ENCODE measurements at places on chromosomes 1 and 21. TPM values are rescaled to one million over a fixed set of nuclear protein-coding genes. Genes with fewer than 3 reads are reported as not detected.

DNA sequence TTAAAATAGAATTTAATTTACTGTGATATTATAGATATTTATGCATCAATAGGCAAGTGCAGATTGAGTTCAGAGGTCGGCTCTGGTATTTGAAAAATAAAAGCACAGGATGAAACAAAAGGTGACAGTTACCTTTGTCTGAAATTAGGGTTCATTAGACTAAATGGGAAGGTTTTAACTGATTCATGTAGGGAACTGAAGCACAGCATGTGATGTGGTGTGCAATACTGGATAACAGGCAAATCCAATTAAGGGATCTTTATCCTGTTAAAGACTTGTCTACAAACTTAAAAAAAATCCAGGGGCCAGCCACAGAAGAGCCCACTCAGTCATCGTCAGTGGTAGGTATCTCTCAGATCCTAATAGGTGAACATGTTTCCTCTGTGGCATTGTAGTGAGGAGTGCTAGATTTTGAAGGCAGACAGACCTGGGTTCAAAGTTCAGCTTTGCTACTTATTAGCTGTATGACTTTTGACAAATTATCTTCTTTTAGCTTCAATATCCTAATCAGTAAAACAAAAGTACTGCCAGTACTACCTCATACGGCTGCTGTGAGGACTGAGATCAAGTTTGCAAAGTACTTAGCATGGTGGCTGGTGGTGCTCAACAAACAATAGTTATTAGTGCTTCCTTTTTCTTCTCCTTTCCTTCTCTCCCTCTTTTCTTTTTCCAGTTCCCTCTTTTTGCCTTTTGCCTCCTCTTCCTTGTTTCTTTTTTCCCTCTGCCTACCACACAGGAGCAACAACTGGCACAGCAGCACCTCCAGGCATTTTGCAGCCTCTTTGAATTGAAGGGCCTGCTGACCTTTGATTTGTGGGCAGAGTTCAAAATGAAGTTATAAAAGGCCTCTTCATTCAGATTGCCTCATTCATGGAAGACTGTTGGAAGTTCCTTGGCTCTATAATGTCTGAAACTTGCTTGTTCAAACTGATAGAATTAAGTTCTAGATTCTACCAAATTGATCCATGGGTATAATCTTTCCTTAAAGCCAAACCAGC is 44.9 kb upstream of the FOXD3 start:
- no peaks in the 10 kb centered on the region for H3K36me3 ChIP-seq
- H3K27ac ChIP-seq, result no peak overlapping the region
- H3K4me1 ChIP-seq, result no peaks in the 10 kb centered on the region
- no peaks in the 10 kb centered on the region for H3K27me3 ChIP-seq
- no peak overlapping the region for H3K4me3 ChIP-seq

The SAMD11 gene
- polyA plus RNA-seq, result 0.51 TPM

DNA sequence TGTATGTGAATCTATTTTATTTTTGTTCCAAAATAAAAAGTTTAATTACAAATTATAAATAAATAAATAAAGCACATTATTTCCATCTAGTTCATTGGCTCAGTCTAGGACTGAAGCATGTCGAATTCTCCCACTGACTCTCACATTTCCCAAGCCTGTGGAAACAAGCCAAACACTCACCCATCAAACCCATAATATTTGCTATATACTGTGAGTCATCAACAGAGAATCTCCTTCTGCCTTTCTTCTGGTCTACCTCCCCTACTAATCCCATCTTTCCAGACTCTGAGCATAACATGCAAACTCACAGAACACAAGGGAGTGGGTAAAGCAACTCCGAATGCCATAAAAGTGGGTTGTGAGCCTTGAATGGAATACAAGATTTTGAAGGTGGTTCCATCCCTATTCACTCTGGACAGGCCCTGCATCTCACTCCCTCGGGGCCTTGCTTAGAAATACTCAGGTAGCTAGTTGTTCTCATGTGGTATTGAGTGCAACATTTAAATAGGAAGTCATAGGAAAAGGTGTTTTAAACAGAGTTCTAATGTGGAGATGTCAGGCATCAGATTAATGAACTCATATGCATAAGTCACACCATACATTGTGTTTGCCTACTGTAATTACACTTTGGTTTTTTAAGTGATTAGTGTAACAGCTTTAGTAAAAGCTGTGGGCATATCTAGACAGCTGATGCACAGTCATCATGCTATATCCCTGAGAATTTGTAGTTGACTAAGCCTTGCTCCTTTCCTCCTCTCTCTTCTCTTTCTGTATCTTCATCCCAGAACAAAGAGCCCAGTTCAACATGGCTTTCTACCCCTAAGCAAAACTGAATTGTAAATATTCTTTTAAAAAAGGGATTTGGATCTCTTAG is 47.0 kb downstream of the F5 start:
- H3K4me1 ChIP-seq, result no peaks in the 10 kb centered on the region
- H3K36me3 ChIP-seq, result peaks cover 69% of the 10 kb centered on the region
- H3K27ac ChIP-seq, result no peak overlapping the region
- DNase-seq, result no peak

The ASTN1 gene
- 0.10 TPM for polyA plus RNA-seq

DNA sequence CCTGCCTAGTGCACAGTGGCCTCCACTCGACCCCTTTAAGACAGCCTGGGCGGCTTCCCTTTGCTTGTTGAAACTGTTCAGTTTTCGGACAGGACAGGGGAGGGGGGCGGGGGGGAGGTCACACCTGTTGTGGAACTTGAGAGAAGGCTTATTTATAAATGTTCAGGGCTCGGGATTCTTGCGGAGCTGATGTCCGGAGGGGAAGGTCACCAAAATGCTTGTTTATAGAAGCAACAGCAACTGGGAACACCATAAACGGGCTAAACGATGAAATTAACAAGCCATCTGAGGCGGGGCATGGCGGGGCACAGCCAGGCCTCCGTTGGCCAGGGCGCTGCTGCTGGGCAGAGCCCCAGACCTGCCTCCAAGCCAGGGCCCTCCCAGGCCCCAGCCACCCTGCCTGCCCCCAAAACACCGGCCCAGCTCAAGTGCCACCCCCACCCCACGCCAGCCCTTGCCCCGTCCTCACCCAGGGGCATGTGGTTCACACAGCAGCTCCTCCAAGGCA is 59.8 kb upstream of the CASZ1 start:
- no peak overlapping the region for H3K4me3 ChIP-seq
- H3K27me3 ChIP-seq, result no peaks in the 10 kb centered on the region
- H3K4me1 ChIP-seq, result peaks cover 10% of the 10 kb centered on the region
- H3K36me3 ChIP-seq, result no peaks in the 10 kb centered on the region

DNA sequence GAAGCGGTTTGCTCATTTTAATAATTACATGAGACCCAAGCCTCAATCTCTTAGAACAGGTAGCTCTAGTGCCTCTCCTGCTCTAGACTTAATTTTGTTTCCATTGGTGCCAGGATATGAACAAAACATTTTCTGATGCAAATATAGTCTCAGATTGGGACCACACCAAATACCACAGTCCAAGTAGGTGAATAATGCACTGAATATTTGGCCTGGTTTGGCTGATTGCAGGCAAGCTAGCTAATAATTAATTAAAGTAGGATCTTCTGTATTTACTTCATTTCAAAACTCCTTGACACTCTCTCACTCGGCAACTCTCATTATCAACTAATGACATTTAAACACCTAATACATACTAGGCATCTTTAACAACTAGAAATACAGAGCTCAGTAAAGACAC is 219.6 kb downstream of the LTN1 start:
- H3K36me3 ChIP-seq, result no peaks in the 10 kb centered on the region
- peaks cover 6% of the 10 kb centered on the region for H3K4me1 ChIP-seq
- no peak for DNase-seq
- no peak overlapping the region for H3K27ac ChIP-seq

DNA sequence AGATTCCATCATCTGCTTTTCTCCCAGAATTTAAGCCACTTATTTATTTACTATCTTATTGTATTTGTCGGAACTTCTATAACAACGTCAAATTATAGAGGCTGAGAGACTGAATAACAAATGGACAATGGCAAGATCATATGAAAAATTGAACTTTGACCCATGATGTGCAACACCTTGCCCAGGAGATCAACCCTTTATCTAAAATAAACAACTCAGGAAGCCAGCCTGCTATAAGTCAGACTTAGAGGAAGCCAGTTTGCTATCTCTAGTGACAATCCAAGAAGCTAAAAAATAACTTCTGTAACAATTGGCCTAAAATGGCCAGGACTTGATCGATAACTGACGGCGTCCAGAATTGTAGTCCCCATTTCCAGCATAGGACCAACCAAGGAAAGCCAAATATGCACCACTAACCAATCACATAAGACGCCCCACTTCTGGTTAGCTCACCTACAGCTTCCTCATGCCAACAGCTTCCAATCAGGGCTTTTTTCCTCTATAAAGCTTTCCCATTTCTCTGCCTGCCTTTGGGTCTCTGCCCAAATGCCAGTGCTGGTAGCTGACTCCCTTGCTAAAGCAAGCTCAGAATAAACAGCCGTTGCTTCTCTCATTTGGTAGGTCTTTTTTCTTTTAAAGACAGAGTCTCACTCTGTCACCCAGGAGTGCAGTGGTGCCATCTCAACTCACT is 28.5 kb downstream of the ANP32E start:
- no peaks in the 10 kb centered on the region for H3K27me3 ChIP-seq
- no peaks in the 10 kb centered on the region for H3K4me1 ChIP-seq
- no peak for DNase-seq
- no peaks in the 10 kb centered on the region for H3K36me3 ChIP-seq
- H3K4me3 ChIP-seq, result no peak overlapping the region
- H3K27ac ChIP-seq, result no peak overlapping the region

DNA sequence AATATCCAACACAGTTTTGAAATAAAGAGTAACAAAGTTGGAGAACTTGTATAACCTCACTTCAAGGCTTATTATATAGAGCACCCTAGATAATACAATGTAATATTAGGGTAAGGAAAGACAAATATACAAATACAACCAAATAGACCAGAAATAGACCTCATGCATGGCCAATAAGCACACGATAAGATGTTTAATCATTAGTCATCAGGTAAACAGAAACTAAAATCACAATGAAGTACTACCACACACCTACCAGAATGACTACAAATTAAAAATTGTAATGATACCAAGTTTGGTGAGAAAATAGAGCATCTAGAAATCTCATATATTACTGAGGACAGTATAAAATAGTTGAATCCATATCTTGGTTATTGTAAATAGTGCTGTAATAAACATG is 20.3 kb upstream of the CTTNBP2NL start:
- H3K36me3 ChIP-seq, result no peaks in the 10 kb centered on the region
- H3K4me1 ChIP-seq, result no peaks in the 10 kb centered on the region
- no peak overlapping the region for H3K27ac ChIP-seq
- H3K27me3 ChIP-seq, result peaks cover 7% of the 10 kb centered on the region
- H3K4me3 ChIP-seq, result no peak overlapping the region
- no peak for DNase-seq

The IVL gene
- polyA plus RNA-seq, result not detected

The DRAM2 gene
- 15.7 TPM for polyA plus RNA-seq

DNA sequence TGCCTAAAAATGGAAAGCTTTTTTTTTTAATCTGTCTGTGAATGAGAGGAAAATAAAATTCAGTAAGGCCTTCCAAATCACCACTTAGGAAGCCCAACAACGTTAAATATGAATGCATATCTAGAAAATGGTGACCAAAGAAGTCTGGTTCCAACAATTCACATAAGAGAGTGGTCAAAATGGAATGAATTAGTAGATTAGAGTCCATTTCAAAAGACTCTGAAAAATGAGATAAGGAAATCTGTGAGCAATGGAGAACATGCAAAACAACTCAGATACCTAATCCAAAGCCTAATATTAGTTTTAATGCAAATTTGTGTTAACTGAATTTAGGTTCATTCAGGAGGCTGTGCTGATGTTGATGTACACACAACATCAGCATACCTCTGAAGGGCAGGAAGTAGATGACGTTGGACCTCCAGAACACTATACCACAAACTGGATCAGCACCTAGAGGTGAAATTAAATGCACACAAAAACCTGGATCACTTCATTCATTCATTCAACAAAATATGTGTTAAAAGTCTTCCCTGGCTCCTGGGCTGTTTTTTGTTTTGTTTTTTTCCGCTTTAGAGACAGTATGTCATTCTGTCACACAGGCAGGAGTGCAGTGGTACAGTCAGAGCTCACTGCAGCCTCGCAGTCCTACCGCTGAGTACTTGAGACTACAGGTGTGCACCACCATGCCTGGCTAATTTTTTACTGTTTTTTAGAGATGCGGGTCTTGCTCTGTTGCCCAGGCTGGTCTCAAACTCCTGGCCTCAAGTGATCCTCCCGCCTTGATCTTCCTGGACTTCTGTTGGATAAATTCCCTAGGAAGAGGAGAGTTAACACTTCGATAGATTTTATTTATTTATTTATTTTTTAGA is 4.9 kb upstream of the BRWD1 start:
- H3K4me3 ChIP-seq, result no peak overlapping the region
- H3K27me3 ChIP-seq, result no peaks in the 10 kb centered on the region
- no peak for DNase-seq
- no peaks in the 10 kb centered on the region for H3K36me3 ChIP-seq

DNA sequence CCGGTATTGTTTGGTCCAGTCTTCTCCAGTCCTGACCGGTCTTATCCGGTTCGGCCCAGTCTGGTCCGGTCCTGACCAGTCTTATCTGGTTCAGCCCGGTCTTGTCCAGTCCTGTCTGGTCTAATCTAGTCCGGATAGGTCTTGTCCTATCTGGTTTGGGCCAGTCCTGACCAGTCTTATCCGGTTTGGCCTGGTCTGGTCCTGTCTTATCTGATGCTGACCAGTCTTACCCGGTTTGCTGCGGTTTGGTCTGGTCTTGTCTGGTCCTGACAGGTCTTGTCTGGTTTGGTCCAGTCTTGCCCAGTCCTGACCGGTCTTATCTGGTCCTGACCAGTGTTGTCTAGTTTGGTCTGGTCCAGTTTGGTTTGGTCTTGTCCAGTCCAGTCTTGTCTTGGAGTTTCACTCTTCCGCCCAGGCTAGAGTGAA is 30.1 kb downstream of the DHX9 start:
- no peaks in the 10 kb centered on the region for H3K27me3 ChIP-seq
- no peak overlapping the region for H3K4me3 ChIP-seq
- peaks cover 64% of the 10 kb centered on the region for H3K36me3 ChIP-seq
- H3K27ac ChIP-seq, result no peak overlapping the region
- H3K4me1 ChIP-seq, result no peaks in the 10 kb centered on the region

The KLHDC9 gene
- 3.3 TPM for polyA plus RNA-seq

DNA sequence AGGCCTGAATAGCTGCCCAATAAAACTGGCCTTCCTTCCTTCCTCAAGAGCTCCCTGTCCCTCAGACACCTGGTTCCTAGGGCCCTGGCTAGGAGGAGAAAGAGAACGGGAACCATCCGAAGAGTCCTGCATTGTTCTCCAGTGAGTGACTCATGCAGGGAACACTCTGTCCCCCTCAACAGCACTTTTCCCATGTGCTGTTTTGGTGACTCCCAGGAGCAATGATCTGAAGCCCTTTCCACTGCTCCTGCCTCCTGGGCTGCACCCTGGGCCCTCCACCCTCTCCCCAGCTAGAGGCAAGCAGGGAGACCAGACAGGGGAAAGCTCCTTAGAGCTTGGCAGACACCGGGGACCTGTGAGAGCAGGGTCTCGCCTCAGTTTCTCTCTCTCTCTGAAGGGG is 18.9 kb downstream of the TNNT2 start:
- no peak for DNase-seq
- no peaks in the 10 kb centered on the region for H3K4me1 ChIP-seq
- H3K27me3 ChIP-seq, result no peaks in the 10 kb centered on the region
- H3K27ac ChIP-seq, result no peak overlapping the region
- no peaks in the 10 kb centered on the region for H3K36me3 ChIP-seq

Measured in liver (tissue), 10 donors.